ENCODE measurements at places on chromosomes 2 and 18.

DNA sequence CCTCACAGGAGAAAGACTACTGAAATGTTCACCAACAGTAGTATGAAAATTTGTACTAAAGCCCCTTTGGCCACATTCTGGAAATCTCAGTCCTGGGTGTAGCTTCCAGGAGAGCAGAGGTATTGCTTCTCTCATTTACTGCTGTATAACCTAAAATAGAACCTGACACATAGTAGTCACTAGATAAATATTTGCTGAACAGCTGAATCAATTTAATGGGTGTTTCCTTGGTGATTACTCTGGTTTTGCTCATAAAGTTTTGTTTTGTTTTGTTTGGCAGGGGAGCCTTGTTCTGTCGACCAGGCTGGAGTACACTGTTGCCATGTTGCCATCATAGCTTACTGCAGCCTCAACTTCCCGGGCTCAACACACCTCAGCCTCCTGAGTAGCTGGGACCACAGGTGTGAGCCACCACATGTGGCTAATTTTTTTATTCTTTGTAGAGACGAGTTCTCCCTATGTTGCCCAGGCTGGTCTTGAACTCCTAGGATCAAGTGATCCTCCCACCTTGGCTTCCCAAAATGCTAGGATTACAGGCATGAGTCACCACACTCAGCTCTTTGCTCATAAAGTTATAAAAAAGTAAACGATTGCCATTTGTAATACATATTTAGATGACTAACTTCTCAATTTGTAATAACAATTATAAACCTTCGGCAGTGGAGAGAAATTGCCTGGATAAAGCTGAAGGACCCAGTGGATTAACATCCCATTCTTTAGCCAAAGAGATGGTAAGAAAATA lies 11.5 kb upstream of the PARD3B start:
- no peak for DNase-seq

GRCh38 chr2:170218931-170219330 lies 41.0 kb downstream of the MYO3B start:
- no peak for DNase-seq

DNA sequence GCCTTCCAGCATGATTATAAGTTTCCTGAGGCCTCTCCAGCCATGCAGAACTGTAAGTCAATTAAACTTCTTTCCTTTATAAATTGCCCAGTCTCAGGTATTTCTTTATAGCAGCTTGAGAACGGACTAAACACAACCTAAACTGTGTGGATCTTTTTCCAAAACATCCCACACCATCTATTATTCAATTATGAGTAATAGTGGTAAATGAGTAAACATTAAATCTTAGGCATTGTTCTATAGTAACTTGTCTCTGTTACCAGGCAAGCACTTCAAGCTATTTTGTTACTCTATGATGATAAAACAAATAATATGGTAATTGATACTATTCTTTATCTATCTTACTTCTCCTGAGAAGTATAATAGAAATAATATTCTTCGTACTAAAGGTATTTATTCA lies 536.9 kb upstream of the CHAC2 start:
- DNase-seq, result no peak

GRCh38 chr18:25826823-25827222 lies 263.6 kb downstream of the SS18 start:
- DNase-seq, result no peak

GRCh38 chr2:179558010-179558934 lies 293.6 kb upstream of the SESTD1 start:
- no peak for DNase-seq

DNA sequence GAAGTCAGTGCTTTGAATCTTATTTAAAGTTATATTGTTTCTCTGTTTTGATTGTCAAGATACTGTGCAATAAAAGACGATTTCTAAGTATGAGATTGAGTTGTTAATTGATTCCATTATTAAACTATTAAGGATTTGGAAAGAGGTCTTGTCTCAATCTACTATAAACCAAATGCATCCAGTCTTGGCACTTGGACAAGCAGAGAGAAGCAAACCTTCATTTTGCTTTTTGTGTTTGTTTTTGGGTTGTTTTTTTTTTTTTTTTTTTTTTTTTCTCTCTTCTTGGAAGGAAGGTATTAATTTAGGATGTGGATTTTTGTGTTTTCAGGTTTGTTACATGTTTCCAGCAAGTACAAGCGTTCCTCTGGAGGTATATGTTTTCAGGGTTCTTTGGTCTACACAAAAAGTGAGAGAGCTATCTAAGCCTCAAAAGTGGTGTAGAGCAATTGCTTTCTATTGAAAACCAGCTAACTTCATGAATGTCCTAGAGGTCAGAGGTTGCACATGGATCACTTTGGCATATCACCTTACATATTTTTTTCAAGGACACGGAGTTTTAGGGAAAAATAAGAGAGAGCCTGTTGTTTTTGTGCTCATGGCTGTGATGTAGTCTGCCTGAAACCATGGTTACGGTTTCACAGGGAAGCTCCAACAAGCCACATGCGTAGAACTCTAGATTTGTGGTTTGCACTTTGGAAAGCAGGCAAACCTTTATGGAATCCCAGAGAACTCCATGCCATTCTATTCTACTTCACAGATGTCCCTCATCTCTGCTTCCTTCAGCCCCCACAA lies 1.8 kb downstream of the PRKCE start:
- DNase-seq, result no peak

DNA sequence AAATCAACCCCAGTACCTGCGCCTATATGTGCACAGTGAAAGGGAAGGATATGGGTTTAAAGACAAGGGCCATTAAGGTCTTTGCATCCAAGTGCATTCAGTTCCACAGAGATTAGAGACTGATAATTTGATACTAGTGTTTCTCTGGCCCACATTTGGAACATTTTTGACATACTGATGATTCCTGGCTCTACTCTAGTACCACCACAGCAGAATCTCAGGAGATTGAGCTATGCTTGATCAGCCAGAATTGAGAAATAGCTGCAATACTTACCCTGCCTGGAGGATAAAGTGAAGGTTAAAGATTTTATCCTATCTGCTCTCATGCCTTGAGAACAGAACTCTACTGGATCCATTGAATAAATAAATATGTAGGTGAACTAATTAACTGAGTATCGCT lies 1267.8 kb downstream of the SUCLG1 start:
- no peak for DNase-seq

DNA sequence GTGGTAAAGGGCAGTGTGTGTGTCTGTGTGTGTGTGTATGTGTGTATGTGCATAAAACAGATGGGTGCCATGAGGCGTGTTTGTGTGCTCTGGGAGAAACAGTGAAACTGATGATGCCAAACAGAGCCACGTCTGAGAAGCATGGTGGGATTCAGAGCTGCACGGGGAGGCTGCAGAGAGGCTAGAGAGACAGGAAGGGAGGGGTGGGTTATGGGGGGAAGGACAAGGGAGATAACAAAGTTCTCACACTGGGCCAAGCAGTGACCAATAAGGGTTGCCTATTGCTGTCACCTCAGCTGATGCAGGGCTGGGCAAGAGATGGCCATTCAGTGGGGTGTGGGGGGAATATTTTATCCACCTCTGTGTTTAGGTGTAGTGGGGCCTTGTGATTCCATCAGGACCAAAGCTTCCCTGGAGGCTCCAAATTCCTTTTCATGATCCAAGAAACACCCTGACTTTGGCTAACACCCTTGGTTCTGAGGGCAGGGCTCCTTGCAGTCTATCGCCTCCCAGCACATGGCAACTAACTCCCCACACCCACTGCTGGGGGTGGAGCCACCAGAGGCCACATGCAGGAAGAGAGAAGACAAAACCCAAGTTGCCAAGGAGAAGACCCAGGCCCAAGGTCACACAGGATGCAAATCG lies 54.2 kb upstream of the POMC start:
- DNase-seq, result no peak

DNA sequence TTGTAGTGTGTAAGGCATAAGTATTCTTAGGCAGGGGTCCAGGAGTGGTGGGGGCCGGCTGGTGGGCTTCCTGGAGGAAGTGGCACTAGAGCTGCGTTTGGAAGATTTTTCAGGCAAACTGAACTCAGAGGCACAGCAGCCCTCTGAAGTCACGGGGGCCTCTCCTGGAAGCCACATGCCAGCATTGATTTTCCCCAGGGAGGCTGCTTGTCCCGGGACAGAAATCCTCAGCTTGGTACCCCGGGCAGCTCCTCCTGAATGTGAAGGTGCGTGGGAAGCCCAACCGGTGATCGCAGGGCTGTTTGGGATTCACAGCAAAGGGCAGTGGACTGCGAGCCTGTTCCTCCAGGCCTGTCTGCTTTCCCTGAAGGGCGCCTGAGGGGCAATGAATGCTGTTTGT lies 1.6 kb upstream of the PDIA6 start:
- DNase-seq, result no peak

DNA sequence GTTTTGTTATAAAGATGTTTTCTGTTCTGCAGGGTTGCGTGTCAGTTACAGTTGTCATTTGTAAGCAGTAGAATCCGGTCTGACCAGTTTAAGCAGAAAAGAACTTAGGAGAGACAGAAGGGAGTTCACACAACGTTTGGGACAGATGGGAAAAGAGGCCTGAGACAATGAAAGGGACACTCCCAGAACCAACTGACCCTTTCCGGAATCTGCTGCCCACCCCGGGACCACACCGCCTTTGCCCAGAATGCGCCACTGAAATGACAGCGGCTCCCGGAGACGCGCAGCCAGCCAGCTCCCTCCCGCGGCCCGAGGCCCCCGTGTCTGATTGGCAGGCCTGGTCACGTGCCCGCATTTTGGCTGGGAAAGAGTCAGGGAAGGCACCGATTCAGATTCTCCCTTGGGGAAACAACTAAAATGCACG lies 244.6 kb downstream of the BCL2 start:
- DNase-seq, result peak; percentile 68

Measured in right lung (tissue), 10 donors.